ENCODE measurements at places on chromosomes 16 and 17. TPM values are rescaled to one million over a fixed set of nuclear protein-coding genes. Genes with fewer than 3 reads are reported as not detected.

GRCh38 chr17:12744298-12744697 is 45.0 kb upstream of the ARHGAP44 start:
- no peak for DNase-seq

GRCh38 chr17:45223539-45224528 is 2.1 kb downstream of the FMNL1 start:
- no peak for DNase-seq

GRCh38 chr17:51346218-51346982 is 86.1 kb downstream of the UTP18 start:
- no peak for DNase-seq

GRCh38 chr16:29025218-29025617 is 40.4 kb downstream of the LAT start:
- no peak for DNase-seq

DNA sequence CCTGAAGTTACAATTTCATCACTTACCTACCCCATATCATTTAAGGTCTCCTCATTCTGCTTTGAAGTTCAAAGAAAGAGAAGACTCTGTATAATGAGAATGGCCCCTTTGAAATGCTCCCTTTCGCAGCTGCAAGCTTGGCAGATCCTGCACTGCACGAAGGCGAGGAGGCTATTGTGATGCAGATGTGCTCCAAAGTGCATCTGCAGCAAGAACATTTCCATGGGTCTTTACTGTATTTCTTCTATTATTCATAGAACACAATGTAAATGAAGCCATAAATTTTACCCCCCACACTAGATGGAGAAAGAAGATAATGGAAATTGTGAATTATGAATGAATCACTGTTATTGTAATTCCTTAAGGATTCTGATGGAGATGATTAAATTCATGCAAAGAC is 178.7 kb downstream of the CHD9NB start:
- no peak for DNase-seq

DNA sequence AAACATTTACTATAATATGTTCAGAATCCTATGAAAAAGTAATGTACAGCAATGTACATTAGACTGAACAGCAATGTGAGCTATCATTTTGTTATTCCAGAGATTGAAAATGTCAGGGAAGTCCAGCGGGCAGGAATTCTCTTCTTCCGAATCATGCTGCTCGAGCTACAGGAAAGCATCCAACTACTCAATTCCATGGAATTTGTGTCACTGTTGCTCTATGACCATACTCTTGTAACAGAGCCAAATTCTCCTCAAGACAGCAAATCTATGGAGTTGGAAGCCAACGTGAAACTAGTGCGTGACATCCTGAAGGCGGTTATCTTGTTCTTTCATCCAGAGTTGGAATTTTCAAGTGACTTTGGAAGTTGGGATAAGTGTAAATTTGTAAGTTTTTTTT is 24.8 kb upstream of the NSRP1 start:
- DNase-seq: no peak

DNA sequence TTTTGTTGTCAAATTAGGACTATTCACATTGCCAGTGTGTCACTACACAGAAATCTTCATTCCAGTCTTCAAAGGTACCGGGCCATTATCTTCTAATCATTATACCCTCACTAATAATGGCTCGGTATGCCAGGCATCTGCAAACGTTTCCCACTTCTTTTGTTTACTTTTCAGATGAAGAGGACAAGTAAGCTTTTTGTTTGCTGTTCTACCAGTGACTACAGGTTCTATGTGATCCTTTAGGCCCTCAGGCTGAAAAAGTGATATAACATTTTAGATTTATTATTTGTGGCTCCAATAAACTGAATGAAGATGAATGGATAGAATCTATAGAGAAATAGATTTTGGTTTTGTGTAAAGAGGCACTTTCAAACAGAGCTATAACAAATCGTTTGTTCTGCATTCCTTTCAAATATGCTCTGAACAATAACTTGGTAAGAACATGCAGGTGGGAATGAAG is 403 bp upstream of the KRTAP3-1 start:
- DNase-seq: no peak

DNA sequence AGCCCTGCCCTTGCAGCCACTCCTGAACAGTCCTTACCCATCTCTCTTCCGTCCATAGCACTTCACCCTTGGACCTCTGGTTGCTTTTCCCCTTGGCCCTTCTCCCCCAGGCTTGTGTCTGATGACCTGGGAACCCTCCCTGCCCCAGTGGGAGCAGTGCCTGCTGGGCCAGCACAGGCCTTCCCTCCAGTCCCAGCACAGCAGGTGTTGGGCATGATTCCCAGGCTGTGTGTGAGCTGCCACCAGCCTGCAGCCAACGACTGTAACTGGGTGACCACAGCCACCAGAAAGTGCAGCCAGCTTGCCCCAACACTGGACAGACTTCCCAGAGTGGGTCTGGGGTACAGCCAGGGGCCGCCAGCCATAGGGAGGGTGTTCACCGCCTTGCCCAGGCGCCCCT is 30.0 kb downstream of the CRAMP1 start:
- DNase-seq: no peak

DNA sequence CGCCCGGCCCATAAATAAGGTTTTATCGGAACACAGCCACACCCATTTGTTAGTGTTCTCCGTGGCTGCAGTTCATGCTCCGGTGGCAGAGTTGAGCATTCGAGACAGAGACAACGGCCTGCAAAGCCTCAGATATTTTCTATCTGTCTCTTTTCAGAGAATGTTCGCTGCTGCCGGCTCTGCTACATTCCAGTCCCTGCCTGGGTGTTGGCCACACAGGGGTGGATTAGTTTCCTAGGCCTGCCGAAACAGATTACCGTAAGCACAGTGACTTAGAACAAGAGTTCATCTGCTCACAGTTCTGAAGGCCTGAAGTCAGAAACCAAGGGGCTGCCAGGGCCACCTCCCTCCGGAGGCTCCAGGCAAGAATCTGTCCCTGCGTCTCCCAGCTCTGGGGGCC is 19.1 kb upstream of the GSG1L start:
- DNase-seq: no peak

- no peak for DNase-seq
These were observed 140.9 kb downstream of the MRTFB start for GRCh38 chr16:14211856-14212543.

DNA sequence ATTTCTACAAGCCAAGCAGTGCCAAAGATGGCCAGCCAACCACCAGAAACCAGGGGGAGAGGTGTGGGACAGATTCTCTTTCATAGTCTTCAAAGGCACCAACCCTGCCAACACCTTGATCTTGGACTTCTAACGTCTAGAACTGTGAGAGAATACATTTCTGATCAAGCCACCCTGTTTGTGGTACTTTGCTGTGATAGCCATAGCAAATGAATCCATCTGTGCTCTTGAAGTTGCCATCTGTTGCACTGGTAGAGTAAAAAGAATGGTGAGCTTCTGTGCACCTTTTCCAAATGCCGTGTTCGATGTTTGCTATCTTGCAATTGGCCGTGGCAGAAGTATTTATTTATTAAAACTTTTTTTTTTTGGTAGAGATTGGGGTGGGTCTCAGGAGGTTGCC is 16.7 kb upstream of the ADGRG1 start:
- DNase-seq: no peak

GRCh38 chr17:48868916-48869500 is 23.6 kb upstream of the ATP5MC1 start:
- no peak for DNase-seq

CDH5 gene
- total RNA-seq: 21.1 TPM

NECAB2 gene
- total RNA-seq: not detected

ST6GALNAC1 gene
- total RNA-seq: 1.2 TPM

PSME3 gene
- 41.2 TPM for total RNA-seq

ZNF207 gene
- 107 TPM for total RNA-seq

CRHR1 gene
- total RNA-seq: not detected

RASL10B gene
- 24.1 TPM for total RNA-seq

BCAS3 gene
- 69.3 TPM for total RNA-seq

PPL gene
- 28.8 TPM for total RNA-seq

KRT40 gene
- total RNA-seq: not detected

RAC3 gene
- not detected for total RNA-seq

Data from thoracic aorta (tissue), 2 donors.